ENCODE measurements at places on chromosomes 7 and 10.
A peak's percentile ranks its signal among the peaks of the same experiment; 100 is the strongest.

- DNase-seq: no peak
These were observed 19.2 kb upstream of the IKZF1 start for GRCh38 chr7:50285269-50285668.

GRCh38 chr10:95236068-95236903 is 42.2 kb downstream of the ACSM6 start:
- no peak for DNase-seq

- peak; percentile 73 for DNase-seq
These were observed 745 bp downstream of the DAGLB start for GRCh38 chr7:6446838-6447580.

- DNase-seq: no peak
These were observed 2.0 kb upstream of the KIF11 start for GRCh38 chr10:92590623-92591549.

GRCh38 chr10:43176271-43176670 is 38.0 kb downstream of the CSGALNACT2 start:
- no peak for DNase-seq

All from activated effector memory CD4-positive, alpha-beta T cell treated with anti-CD3 and anti-CD28 coated beads, Interleukin-2, amount 50 U/mL, for 16 hours (primary cell).